OCI-LY7 (cell line): ENCODE measurements at places on chromosomes 6 and 20. TPM values are rescaled to one million over a fixed set of nuclear protein-coding genes. Genes with fewer than 3 reads are reported as not detected.

The ANGPT4 gene
- total RNA-seq = not detected in 2 replicates

The HUS1B gene
- 1.6 and 1.7 TPM in 2 replicates for total RNA-seq

The SOBP gene
- 29.4 and 31.3 TPM in 2 replicates for total RNA-seq

The SRSF12 gene
- total RNA-seq = not detected in 2 replicates

The SPEF1 gene
- total RNA-seq = 0.27 TPM in 1 of 2 replicates, not detected in the other

The OGFRL1 gene
- total RNA-seq = 32.9 and 35.8 TPM in 2 replicates

The RPS6KA2 gene
- total RNA-seq = 1.5 and 1.9 TPM in 2 replicates

The TOX2 gene
- total RNA-seq = 0.23 and 0.39 TPM in 2 replicates

The MDFI gene
- total RNA-seq = not detected in 2 replicates

The FAM83C gene
- not detected in 2 replicates for total RNA-seq

The CDKAL1 gene
- total RNA-seq = 20.3 and 21.1 TPM in 2 replicates

The LY6G6F gene
- not detected in 2 replicates for total RNA-seq

The SNAP25 gene
- not detected in 2 replicates for total RNA-seq

The NMBR gene
- total RNA-seq = not detected in 2 replicates

The LINC00237 gene
- not detected in 2 replicates for total RNA-seq

The SAMD10 gene
- 11.9 and 13.3 TPM in 2 replicates for total RNA-seq

The LGSN gene
- 0.26 and 0.76 TPM in 2 replicates for total RNA-seq

The C6orf132 gene
- total RNA-seq = not detected in 2 replicates

The LPA gene
- total RNA-seq = not detected in 2 replicates

The CFB gene
- 1.2 and 2.4 TPM in 2 replicates for total RNA-seq

The SEMG1 gene
- not detected in 2 replicates for total RNA-seq

The DEFB124 gene
- not detected in 2 replicates for total RNA-seq

The TTLL9 gene
- not detected in 2 replicates for total RNA-seq

The SMLR1 gene
- not detected in 2 replicates for total RNA-seq
